ENCODE measurements at places on chromosomes 7 and 10.
A peak's percentile ranks its signal among the peaks of the same experiment; 100 is the strongest.

- no peak for DNase-seq
These were observed 566.8 kb downstream of the SDK1 start for GRCh38 chr7:3867863-3868262.

DNA sequence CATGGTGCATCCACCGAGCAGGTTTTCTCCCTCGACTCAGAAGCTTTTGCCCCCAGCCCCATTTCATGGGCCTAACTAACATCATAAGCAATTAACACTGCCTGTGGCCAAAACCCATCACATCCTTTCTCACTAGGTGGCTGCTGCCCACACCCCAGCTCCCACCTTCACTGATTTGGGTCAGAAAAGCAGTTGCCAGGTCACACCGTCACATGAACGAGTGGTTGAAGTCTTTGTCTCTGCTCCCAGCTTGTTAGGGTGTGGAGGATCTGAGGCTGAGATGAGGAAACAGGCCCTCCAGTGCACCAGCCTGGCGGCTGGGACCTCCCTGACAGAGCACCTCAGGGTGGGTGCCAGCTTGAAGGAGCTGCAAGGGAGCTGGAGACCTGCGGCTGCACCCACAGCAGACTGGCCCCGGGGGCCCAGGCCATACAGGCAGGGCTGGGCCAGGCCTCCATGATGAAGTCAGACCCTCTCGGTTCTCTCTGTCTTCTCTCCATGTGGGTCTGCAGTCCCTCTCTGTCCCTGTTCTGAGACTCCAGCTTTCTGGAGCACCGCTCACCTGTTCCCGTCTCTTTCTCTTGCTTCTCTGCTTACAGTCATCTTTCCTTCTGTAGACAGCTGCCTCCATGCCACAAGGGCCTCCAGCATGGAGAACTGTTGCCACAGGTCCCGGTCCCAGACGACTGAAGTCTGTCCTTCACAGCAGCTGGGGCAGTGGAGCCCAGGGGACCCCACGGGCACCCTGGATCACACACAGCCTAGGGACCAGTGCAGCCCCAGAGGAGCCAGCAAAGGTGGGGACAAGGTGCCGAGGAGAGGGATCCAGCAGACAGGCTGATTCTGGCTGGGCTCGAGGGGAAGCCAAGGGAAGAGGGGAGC, 13.8 kb upstream of the INPP5A start:
- no peak for DNase-seq

DNA sequence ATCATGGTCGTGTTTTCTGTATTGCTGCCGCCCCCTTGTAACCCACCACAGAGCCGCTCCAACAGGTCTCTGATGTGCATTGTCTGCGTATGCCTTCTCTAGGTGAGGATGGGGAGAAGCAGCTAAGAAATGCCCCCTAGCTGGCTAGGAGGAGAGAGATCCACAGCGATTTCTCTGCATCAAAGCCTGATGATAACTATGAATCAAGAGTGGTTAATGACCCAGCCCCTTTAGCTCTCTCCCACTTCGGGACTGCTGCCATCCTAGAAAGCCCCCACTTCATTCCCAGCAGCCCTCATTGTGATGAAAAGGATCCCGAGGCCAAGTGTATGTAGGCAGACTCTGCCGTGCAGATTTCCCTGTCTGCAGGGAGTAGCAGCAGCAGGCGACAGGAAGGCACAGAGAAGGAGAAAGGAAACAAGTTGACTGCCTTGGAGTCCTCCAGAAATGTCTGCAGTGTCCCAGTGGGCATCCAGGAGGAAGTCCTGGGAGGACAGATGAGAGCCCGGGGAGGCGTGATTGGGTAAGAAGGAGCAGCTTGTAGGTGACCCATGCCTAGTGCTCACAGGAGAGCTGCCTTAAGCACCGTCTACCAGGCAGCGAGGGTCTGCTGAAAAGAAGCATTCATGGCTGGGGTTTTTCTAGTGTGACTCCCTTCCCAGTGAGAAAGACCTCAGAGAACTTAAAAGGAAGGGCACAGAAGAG, 2.9 kb downstream of the PLXNA4 start:
- DNase-seq: no peak

DNA sequence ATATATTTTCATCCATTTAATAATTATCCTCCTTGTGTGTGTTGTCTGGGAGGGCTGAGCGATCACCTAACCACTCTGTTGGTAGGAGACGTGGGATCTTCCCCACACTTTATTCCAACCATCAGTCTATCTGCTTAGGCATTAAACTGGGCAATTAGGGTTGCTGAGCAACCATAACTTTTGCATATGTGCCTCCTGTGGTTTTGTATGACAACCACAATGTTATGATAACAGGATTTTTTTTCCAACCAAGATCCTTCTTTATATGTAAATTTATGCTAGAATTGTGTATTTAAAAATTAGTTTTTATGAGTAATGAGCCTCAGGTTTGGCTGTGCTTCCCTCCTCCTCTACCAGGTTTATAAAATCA, 495.0 kb upstream of the MGMT start:
- no peak for DNase-seq

DNA sequence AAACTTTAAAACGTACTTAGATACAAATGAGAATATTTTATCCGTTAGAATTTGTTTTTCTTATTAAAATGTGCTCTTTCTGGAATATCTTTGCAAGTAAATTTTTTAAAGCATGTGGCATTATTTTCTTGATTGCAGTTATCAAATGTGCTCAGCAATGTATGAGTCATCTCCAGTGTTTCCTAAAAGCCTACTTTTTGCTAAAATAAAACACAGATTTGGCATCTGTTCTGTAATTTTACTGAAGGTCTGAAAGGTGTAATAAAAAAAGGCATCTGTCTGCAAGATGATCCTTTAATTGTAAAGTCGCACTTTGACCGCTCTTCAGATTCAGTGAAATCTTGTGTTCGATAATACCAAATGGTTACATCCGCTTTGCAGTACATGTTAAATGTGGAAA, 3.4 kb downstream of the GNAT3 start:
- DNase-seq: no peak

GRCh38 chr7:50332241-50333165, 28.0 kb downstream of the IKZF1 start:
- DNase-seq: no peak

DNA sequence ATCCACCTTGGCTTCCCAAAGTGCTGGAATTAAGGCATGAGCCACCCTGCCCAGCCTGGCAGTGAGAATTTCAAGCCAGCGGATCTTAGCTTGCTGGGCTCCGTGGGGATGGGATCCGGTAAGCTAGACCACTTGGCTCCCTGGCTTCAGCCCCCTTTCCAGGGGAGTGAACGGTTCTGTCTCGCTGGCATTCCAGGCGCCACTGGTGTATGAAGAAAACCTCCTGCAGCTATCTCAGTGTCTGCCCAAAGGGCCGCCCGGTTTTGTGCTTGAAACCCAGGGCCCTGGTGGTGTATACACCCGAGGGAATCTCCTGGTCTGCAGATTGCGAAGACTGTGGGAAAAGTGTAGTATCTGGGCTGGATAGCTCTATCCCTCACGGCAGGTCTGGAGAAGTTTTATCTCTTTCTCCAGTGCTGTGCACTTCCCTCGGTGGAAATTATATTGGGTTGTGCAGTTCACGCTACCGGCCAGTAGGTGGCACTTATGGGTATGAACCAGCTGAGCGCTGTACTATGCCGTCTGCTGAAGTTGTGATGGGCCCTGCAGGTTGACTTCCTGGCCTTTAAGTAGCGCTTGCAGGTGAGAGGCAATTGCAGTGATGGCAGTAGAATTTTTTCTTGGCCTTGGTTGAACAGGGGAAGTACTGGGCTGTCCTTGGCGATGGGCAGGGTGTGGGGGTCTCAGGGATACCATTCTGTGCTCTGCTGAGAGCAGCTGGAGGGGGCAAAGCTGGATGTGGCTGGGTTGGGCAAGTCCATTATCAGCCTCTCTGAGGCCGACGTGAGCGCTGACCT, 138.0 kb upstream of the MTPN start:
- DNase-seq: peak; percentile 6

GRCh38 chr7:96067321-96067720, 254.6 kb downstream of the SLC25A13 start:
- DNase-seq: no peak

DNA sequence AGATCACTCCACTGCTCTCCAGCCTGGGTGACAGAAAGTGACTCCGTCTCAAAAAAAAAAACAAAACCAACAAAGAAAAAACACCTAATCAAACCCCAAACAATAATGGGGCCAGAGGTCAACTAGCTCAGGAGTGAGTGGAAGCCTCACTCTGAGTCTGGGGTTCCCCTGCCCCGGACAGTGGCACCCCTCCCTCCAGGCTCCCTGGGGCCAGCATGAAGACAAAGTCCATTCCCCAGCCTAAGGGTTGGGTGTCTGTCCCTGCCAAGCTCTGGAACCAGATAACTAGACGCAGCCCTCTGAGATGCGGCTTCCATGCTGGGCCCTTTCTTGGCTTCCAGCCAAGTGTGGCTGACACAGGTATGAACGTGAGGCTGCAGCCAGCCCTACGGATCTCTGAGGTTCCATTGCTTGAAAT, 1.7 kb upstream of the FUOM start:
- DNase-seq: no peak

DNA sequence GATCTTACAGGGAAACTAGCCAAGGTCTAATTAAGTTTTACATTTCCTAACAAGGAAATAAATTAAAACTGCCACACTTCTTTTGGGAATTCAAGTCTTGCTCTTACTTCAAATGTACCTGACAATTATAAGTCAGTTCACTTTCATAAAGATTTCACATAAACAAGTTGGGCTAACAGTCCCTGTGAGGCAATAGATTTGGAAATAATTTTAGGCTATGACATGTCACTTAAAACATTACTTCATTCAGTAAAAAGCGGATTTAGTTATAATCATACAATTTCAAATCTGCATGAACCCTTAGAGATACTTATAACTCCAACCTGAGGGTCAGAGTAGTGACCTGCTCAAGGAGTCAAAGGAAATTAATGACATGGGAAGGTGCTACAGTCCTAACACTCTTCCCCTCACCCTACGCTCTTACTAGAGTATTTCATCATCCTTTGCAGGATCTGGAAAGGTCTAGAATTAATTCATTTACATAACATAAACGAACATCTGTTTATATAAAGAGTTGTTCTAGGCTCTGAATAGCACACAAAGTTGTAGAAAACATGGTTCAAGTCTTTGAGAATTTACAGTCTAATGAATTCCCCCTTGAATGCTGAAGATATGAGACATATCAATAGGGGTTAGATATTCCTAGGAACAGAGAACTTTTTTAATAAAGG, 32.3 kb upstream of the DNAJB12 start:
- DNase-seq: no peak

GRCh38 chr7:80350430-80350829, 161.4 kb downstream of the GNAT3 start:
- DNase-seq: no peak

DNA sequence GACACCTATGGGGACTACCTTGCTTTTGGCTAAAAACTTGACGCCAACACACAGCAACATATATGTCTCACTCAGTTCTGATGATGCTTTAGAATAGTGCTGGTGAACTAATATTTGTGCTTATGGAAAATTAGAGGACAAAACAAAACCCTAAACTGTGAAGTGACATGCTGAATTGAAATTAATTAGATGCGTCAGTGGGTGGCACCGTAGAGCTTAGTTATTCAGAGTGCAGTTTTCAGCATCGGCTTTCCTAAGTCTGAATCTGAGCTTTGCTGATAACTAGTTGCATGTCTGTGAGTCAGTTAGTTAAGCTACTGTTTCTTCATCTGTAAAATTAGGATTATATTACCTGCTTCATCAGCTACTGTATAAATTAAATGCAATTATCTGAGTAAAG, 245.0 kb upstream of the SORCS1 start:
- DNase-seq: no peak

DNA sequence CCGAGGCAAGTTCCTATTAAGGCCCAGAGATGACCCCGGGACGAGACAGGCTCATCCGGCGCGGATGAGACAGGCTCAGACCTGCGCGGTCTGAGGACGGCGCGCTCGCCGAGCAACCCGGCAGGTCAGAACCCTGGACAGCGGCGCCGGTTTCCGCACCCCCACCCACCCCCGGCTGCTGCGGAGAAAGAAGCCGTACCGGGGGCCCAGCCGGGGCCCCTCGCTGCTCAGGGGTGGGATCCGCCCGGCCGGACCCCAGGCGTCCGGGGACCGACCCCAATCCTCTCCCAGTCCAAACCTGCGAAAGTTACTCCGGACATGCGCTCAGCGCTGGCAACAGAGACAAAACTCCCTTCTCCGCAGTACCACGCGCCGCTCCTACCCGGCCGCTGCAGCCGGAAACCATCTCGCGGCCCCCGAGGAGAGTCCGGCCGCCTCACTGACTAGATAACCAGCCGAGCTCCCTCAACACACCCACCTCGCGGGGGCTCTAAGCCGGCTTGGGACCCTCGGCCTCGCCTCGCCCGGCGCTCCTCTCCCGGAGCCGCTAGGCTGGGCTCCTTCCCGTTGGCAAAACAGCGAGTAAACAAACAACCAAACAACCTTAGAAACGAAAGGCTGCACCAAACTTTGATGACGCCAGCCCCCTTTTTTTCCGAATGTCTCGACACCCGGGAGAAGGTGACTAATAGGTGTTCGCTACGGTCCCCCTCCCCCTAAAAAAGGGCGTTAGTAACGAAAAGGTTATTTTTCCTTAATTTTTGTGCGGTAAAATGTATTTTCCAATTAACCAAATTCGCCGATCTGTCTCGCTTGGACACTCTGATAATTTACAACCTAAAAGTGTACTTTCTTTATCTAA, 2.3 kb upstream of the DRGX start:
- no peak for DNase-seq

- DNase-seq: no peak
These were observed 50.1 kb downstream of the IPMK start for GRCh38 chr10:58217612-58218011.

DNA sequence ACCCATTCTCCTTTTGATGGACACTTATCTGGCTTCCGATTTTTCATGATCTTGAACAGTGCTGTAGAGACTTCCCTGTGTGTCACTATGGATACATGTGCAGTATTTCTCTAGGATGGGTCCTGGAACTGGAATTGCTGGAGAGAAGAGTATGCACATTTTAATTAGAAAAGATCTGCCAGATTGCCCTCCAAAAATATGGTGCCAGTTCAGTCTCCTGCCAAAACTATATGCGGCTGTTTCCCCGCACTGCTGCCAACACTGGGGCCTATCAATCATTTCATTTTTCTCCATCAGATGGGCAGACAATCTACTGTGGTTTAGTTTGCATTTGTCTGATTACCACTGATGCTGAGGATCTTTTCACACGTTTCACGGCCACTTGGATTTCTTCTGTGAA, 105.0 kb downstream of the SH2D4B start:
- DNase-seq: no peak
